ENCODE measurements at places on chromosomes 5 and 9.

GRCh38 chr5:143129910-143130612 is 273.4 kb downstream of the NR3C1 start:
- DNase-seq: no peak

DNA sequence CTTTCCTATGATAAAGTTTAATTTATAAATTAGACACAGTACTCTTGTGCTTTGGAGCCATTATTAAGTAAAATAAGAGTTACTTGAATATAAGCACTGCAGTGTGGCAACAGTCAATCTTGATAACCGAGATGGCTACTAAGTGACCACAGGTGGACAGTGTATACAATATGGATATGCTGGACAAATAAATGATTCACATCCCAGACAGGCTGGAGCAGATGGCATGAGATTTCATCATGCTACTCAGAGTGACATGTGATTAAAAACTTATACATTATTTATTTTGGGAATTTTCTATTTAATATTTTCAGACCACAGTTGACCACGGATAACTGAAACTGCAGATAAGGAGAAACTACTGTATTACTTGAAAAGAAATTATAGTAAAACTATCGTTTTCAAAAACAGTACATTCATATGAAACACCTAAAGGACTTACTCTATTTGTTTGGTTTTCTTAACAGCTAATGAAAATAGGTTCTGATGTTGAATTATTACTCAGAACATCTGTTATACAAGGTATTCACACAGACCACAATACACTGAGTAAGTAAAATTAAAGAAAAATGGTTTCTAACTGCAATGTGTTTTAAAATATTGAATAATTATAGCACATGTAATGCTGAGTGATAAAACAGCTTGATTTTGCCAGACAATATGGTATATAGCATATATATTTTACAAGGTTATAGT is 16.0 kb downstream of the LYRM7 start:
- DNase-seq: no peak

DNA sequence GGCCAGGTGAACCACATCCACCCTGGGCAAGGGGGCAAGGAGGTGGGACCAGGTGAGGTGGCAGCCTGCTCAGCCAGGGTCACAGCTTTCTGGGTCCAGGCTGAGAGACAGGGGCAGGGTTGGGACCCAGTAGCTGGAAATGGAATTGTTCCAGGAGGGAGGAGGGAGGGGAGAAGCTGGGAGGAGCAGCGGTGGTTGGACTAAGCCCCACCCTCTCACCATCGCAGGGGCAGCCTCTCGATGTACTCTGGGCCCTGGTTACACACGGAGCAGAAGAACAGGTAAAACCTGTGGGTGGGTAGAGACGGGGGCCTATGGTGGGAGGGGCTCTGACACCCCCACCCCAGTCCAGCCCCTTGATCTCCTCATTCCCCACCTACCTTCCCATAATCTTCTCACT is 11.2 kb downstream of the PHF19 start:
- no peak for DNase-seq

GRCh38 chr5:180138976-180139730 is 67.6 kb upstream of the RNF130 start:
- DNase-seq: no peak

GRCh38 chr9:34443976-34444375 is 14.4 kb downstream of the FAM219A start:
- no peak for DNase-seq

Measured in activated CD4-positive, alpha-beta T cell treated with anti-CD3 and anti-CD28 coated beads, Interleukin-2, amount 50 U/mL, for 16 hours (primary cell).